Activated CD4-positive, alpha-beta T cell treated with anti-CD3 and anti-CD28 coated beads for 24 hours (primary cell): ENCODE measurements at places on chromosomes 7 and 10.

DNA sequence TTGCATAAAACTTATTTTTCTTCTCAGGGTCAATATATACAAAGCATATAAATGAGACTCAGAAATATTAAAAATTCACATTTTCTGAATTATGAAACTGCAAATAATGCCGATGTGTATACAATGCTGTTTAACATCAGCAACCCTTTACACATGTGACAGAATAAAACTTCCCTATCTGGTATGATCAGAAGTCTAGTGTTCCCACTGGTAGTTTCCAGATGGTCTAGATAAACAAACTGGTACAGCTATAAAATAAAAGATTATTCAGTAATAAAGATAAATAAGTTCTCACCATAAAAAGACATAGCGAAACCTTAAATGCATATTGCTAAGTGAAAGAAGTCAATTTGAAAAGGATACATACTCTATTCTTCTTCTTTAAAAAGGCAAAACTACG is 7.9 kb downstream of the POLR1F start:
- no peak for DNase-seq

DNA sequence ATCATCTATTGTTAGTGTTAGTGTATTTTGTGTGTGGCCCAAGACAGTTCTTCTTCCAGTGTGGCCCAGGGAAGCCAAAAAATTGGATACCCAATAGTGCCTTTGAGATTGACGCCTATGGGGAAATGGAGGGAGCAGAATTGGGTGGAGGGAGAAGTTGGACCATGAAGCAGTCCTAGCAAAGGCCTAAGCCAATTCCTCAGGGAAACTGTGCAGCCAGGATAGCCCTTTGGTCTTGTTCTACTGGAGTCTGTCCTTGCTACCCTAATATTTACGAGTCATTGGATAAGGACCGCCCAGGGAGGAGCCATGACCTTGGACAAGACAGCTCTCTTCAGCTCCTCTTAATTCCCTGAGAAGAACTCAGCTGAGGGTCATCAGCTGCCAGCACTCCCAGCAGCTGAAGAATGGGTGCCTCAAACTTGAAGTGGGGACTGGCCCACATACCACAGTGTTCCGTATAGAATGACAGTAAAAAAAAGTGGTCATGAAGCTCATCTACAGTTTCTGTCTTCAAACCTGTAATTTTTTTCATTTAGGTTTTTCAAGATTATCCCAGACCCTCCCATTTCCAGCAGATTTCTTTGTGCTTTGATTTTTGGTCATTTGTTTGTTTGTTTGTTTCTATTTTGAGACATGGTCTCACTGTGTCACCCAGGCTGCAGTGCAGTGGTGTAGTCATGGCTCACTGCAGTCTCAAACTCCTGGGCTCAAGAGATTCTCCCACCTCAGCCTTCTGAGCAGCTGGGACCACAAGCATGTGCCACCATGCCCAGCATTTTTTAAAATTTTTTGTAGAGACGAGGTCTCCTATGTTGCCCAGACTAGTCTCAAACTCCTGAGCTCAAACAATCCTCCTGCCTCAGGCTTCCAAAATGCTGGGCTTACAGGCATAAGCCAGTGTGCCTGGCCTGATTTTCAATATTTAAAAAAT is 81.2 kb downstream of the C1GALT1 start:
- no peak for DNase-seq

DNA sequence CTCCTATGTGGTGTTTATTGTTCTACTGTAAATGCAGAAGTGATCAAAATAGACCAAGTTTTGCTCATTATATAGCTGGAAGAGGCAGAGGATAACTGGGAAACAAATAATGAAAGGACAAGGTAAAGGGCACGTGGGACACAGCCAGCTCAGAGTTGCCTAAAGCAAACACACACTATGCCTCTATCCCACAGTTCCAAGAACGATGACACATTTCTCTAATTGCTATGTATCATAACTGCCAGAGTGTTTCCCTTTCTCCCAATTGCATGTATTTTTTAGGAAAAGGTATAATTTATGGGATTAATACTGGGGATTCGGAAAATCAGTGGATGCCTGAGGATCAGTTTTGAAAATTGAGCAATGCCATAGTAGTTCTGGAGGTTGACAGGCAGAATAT is 49.0 kb downstream of the CCDC71L start:
- DNase-seq = no peak

GRCh38 chr10:23158370-23158769 is 33.7 kb upstream of the PTF1A start:
- peak; percentile 10 for DNase-seq

DNA sequence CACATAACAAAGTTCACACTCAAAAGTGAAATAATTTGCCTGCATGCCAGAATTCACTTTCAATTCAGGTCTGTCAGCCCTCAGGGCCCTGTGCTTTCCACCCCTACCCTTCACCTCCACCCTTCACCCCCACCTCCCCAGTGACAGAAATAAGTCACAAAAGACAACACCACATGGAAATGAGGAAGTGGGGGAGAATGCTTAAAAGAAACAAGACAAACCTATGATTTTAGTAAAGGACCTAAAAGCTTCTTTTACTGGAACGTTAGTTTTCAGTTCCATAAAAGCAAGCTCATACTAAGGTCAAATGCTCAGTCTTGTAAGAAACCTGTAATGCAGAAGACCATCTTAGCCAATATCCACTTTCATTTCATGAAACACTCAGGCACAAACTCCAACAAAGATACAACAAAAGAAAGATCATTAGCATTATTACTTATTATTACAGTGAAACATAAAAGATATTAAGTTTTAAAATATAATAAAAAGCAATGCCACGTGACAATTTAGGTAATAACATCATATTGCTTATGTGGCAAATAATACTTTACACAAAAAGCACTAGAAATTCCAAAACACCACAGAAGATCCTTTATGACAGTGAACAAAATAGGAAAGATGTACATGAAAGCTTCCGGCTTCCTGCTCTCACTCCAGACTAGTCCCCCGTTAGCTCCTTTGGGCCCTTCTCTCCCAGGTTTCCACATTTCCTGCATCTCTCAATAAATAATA is 112.1 kb downstream of the LMBR1 start:
- DNase-seq = no peak

- DNase-seq = no peak
Observed at GRCh38 chr10:36443233-36443632, 682.2 kb upstream of the ANKRD30A start.

GRCh38 chr10:28983799-28984198 is 305.1 kb upstream of the LYZL1 start:
- DNase-seq = no peak

DNA sequence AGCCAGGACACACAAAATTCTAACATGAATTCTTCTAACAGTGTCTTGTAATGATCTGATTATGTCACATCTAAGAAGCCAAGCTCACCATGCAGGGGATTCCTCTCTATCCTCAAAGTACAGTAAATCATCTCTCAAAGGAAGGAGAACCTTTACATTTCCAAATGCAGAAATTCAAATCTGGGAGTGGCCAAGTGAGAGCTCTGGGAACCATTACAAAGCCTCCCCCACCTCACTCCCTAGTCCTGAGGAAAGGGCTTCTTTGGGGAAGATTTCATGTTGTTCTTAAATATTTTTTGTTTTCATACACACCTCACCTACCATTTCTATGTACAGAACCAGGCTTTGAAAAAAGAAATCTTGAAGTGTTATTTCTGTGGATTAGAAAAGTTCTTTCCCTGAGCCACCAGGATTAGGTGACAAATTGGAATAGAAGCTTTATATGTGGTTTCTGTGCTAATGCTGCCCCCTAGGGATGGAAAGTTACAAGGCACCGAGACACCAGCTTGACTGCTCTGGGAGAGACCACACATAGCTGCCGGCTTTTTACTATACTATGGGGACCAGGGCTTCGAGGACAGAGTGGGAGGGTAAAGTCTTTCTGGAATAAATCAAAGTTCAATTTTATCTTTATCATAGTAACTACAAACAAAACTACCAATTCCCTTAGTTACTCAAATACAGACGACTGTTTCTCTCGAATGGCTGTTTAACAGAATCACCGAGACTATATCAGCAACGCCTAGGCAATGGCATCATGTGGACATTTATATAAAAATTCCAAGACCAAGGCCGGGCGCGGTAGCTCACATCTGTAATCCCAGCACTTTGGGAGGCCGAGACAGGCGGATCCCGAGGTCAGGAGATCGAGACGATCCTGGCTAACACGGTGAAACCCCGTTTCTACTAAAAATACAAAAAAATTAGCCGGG is 116.1 kb downstream of the RNF216 start:
- peak; percentile 58 for DNase-seq

DNA sequence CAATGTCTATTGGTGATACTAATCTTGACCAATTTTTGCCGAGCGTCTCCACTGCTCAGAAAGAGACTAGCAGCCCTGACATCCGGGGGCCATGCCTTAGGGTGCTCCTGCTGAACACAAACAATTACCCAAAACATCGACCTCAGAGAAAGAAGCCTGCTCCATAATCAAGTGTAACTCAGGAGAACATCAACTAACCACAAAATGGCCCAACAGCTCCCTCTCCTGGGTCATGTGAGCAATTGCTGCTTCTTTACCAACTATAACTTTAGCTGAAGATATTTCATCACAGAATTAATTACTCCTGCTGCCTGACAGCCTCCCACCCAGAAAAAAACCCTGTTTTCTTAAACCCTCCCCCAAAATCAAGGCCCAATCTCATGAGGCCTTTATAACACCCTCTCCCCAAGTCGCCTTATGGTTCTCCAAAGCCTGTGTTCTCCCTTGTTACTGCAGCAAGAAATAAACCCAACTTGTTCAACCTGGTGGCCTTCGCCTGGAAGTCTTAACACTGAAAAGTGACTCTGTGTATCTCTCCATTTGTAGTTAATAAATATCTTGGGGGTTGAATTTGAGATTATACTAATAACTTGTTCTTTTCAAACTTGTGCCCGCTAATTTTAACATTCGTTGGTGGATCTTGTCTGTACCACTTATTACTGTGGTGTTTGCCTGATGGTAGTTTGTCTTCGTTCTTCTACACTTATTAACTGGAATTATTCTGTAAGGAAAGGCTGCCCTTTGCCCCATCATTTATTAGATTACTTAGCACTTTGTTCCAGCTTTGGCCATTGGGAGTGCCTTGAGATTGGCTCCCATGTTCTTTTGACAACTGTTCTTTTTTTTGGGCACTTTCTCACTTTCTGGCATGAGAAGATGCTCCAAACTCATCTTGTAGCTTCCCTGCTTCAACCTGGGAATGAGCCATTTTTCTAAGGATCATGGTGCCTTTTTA is 21.2 kb upstream of the RAMP3 start:
- peak; percentile 45 for DNase-seq

DNA sequence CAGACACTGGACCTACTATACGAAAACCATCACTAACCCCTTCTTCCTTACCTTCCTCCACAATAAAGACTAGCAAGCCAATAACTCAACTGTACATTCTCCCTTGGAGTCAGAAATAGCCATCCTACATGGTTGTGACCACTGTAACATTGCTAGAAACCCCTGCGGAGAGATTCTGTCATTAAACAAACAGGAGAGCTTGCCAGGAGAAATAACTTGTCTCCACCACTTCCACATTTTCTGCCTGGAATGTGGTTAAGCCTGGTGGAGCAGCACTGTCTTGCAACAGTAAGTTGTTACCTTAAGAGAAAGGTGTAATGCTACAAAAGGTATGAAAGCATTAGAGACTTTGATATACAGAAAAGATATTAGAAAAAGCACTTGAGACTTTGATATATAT is 45.8 kb downstream of the THSD7A start:
- DNase-seq = no peak

DNA sequence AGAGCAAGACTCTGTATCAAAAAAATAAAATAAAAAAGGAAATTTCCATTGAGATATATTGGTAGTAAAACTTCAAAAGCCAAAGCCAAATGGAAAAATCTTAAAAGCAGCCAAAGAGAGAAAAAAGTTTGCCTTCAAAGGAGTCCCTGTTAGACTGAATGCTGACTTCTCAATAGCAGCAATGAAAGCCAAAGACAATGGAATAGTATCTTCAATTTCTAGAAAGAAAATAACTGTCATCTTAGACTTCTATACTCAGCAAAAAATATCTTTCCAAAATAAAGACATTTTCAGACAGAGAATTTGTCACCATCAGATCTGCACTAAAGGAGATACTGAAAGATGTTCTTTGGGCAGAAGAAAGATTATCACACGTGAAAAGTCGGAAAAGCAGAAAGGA is 14.3 kb upstream of the OIT3 start:
- no peak for DNase-seq

DNA sequence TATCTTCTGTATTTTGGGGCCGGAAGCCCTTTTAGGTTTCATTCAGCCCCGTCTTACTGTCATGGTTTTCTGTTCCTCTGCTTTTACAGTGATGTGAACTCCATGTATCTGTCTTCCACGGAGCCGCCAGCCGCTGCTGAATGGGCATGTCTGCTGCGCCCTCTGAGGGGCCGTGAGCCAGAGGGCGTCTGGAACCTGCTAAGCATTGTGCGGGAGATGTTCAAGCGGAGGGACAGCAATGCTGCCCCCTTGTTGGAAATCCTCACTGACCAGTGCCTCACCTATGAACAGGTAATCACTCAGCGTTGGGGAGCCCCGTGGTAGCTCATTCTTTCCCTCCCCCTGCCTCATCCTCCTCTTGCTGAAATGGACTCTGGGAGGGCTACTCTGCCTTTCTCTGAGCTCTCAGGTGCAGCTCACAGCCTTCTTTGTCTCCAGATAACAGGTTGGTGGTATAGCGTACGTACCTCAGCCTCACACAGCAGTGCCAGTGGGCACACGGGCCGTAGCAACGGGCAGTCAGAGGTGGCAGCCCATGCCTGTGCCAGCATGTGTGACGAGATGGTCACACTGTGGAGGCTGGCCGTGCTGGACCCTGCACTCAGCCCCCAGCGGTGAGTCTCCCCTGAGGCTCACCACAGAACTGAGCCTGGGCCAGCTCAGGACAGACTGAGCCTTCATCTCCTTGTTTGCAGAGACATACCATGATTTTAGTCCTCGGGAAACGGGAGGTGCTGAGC is 5.7 kb downstream of the ZSWIM8 start:
- no peak for DNase-seq

- no peak for DNase-seq
Observed at GRCh38 chr7:123994449-123994848, 38.4 kb downstream of the TMEM229A start.

- DNase-seq = no peak
Observed at GRCh38 chr7:133980804-133981203, 146.3 kb upstream of the LRGUK start.

DNA sequence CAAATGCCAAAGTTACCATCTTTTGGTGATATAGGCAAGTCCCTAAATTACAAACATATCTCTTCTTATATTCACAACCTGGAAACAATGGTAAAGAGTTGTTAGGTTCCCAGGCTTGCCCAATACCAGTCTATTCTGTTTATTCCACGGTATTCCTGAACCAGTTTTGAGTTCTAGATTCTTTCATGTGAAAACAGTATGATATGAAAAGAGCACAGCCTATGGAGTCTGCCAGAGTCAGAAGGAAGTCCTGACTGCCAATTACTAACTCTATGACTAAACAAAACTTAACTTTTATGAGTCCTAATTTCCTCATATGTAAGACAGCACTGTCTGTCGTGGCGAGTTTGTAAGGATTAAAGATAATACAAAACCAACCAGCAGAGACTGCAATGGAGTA is 5.6 kb downstream of the ABI1 start:
- no peak for DNase-seq

- DNase-seq = no peak
Observed at GRCh38 chr10:98267894-98268693, at the start of gene LOXL4. TSS of gene LOXL4 (minus strand) at chr10:98268194. CDS start at chr10:98263019, 5,175 bp downstream.

GRCh38 chr10:96298362-96298761 is 5.9 kb upstream of the DNTT start:
- DNase-seq = no peak
